Fibroblast of skin of back (primary cell): ENCODE measurements at places on chromosomes 7 and 10.
A peak's percentile ranks its signal among the peaks of the same experiment; 100 is the strongest.

GRCh38 chr7:27784399-27785053, 44.6 kb downstream of the TAX1BP1 start:
- DNase-seq, result peak; percentile 76

- no peak for DNase-seq
Measured at GRCh38 chr10:12561307-12561706, 212.0 kb downstream of the CAMK1D start.

DNA sequence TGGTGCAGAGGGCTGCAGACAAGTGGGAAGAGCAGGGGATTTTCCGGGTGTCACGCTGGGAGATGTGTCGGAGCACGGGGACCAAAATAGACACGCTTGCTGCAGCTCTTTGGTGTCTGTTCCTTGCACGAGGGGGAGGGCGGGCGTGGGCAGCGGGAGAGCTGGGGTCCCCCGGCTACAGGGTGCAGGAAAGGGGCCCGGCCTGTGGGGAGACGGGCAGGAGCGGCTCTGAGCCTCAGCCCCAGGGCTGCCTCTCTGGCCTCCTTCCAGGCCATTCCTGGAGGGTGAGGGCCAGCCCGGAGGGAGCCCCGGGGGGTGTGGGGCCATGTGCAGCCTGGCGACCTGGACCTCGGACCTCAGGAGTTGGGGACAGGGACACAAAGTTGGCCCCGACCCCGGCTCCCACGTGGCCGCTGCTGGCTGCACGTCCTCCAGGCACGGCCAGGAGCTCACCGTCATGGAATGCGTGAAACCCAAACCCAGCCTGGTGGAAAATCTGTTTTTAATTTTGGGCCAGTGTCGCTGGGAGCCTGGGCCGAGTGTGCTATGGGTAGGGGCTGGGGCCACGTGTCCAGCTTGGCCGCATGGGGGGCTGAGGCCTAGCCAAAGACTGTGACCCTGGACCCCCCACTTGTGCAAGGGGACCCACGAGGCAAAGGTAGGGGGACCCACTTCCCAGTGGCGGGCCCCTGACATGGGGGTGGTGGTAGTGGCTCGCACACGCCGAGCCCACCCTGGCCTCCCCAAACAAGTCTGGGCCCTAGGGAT, 6.6 kb downstream of the TTYH3 start:
- peak; percentile 87 for DNase-seq

GRCh38 chr10:31186225-31187000, 132.6 kb upstream of the ZEB1 start:
- no peak for DNase-seq

- no peak for DNase-seq
Measured at GRCh38 chr10:15787426-15787825, 67.7 kb upstream of the ITGA8 start.

- DNase-seq, result peak; percentile 45
Measured at GRCh38 chr10:93115661-93116383, 42.1 kb downstream of the CYP26A1 start.

DNA sequence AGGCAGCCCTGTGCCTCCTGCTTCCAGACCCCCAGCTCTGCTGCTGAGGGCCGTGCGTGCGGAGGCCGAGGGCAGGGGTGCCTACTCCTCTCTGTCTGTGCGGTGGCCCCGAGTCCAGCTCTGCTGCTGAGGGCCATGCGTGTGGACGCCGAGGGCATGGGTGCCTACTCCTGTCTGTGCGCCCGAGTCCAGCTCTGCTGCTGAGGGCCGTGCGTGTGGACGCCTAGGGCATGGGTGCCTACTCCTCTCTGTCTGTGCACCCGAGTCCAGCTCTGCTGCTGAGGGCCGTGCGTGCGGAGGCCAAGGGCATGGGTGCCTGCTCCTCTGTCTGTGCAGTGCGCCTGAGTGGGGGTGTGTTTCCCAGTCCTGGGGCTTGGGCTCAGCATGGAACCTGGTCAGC, 142.7 kb downstream of the ZMYND11 start:
- no peak for DNase-seq

DNA sequence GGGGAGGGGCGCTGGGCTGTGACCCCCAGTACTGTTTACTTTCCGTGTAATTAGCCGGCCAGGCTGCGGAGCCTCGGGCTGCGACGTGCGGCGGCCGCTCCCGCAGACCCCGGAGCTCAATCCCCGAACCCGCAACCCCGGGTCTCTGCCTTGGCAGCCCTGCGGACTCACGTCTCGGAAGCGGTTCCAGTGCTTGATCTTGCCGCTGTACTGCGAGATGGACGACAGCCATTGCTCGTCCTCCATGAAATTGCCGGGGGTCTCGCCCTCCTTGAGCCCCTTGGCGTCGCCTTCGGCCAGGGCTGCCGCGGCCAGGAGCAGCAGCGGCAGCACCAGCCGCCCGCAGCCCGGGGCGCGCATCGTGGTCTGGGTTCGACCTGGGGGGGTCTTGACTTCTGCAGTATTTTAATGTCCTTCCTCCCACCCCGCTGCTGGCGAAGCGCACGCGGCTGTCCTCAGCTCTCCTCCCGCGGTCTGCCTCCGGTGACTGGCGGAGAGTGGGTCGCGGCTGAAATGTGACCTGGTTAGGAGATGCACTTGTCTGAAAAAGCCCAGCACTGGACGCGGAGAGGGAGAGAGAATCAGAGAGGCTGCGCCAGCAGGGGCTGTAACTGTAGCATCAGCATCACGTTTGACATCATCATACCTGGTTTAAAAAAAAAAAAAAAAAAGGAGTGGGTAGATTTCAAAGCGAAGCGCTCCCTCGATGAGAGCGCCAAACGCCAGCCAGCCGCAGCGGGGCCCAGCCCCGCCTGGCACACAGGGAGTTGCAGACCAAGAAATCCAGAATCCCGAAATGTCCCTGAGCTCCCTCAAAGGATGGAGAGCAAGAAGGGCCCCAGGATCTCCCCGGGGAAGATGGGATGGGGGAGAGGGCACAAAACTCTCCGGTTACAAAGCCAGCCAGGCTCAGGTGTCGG, at the start of gene SPOCK2:
Gene SPOCK2 (minus strand): TSS at position 583 of the 920 bp plus-strand sequence. CDS start 223 bp downstream, at position 360.
- DNase-seq, result peak; percentile 7
